ENCODE measurements at places on chromosomes 3 and 15.

- DNase-seq, result no peak
Measured at GRCh38 chr3:102174832-102175374, 259.9 kb upstream of the ZPLD1 start.

- no peak for DNase-seq
Measured at GRCh38 chr3:151037746-151038477, 47.6 kb upstream of the MED12L start.

GRCh38 chr15:58490888-58491473 is 59.2 kb downstream of the LIPC start:
- DNase-seq, result no peak

DNA sequence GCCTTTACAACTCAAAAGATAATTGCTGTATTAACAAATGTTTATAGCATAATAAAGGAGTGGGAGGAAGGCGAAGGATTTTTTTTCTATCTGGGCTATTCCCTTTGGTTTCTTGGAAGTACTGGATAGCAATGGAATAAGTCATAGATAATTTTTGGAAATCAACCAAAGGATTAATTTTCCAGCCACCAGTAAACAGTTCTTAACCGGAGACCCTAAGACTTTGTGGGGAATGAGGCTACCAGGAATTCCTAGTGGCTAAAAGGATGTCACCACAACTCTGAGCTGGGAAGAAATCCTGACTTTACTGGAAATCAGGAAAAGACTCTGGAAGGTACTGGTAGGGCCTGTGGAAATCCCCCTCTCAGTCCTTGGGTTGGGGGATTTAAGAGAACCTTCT is 138.4 kb upstream of the RARB start:
- no peak for DNase-seq

DNA sequence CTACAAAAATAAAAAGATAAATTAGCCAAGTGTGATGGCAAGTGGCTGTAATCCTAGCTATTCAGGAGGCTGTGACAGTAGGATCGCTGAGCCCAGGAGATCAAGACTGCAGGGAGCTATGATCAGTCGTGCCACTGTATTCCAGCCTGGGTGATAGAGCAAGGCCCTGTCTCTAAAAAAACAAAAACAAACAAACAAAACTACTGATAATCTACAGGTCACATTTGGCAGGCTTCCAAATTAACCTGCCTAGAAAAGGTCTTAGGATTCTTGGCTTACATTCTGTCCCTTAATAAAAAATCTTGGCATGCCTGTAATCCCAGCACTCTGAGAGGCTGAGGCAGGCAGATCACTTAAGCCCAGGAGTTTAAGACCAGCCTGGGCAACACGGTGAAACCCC is 33.4 kb upstream of the SETD2 start:
- DNase-seq, result no peak

- no peak for DNase-seq
Measured at GRCh38 chr15:36152936-36153335, 426.5 kb upstream of the CDIN1 start.

GRCh38 chr3:51735950-51736349 is 29.1 kb downstream of the GRM2 start:
- DNase-seq, result no peak

DNA sequence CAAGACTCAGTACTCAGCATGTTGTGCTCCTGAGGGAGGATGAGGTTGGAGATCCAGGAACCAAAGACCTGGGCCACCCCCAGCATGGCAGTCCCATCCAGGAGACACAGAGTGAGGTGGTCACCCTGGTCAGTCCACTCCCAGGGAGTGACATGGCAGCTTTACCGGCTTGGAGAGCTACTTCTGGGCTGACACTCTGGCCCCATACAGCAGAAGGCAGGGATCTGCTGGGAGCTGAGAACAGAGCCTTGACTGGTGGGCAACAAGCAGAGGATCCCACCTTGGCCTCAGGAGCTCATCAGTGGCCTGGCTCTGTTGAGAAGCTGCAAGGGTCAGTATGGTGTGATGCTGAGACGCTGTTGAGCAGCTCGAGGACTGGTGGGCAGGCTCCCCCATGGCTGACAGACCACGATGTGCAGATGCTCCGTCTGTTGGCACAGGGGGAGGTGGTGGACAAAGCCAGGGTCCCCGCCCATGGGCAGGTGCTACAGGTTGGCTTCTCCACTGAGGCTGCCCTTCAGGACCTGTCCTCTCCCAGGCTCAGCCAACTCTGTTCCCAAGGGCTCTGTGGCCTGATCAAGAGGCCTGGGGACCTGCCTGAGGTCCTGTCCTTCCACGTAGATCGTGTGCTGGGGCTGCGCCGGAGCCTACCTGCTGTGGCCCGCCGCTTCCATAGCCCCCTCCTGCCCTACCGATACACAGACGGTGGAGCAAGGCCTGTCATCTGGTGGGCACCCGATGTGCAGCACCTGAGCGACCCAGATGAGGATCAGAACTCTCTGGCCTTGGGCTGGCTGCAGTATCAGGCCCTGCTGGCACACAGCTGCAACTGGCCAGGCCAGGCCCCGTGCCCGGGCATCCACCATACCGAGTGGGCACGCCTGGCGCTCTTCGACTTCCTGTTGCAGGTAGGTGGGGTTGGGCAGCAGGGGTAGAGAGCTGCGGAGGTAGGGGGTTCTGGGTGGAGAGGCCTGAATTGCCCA is 53.8 kb downstream of the GASK1A start:
- no peak for DNase-seq

DNA sequence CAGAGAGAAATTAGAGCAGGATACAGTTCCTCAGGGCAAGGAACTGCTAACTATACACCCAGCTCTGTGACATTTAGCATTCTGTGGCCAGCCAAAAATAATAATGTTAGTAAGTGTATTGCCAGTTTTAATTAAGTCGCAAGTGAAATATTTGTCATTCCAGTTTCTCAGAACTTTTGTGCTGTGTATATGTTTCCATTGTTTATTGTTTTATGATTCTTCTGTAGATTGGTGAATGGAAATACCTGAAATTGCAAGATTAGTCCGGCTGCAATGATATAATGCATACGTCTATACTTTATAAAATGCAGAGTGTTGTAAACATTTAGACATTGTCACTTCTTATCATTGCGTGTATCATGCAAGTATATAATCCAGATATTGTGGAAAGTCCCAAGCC is 351.3 kb upstream of the GRM7 start:
- DNase-seq, result no peak

DNA sequence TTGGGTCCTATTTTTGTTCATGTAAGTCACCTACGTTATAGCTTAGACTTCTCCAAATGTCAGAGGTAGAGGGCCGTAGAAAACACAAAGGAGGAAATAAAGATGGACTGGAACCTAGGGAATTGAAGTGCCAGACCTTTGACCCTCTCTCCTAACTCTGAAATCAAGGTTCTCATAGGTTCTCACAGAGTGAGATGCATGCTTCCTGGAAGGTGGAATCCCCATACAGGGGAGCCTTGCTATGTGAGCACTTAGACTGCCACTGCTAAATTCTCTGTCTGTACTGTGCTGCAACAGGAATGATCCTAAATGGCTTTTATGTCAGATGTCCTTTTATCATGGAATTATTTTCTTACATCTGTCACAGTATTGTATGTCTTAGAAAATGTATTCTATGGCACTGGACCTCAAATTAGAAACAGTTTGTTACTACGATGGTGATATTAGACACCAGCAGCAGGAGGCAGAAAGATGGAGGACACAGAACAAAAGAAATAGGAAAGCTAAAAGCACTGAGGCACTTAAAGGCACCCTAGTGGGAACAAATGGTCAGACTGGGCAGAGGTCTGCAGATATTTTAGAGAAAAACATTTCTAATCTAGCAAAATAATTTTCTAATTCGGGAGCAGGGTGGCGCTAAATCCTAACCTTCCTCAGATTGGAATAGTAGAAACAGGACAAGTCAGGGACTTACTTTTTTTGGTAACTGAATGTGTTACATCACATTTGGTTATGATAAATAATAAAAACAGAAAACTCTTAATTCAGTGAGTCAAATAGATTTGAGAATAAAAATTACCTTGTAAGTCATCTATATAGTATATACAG is 60.2 kb upstream of the CDAN1 start:
- no peak for DNase-seq

DNA sequence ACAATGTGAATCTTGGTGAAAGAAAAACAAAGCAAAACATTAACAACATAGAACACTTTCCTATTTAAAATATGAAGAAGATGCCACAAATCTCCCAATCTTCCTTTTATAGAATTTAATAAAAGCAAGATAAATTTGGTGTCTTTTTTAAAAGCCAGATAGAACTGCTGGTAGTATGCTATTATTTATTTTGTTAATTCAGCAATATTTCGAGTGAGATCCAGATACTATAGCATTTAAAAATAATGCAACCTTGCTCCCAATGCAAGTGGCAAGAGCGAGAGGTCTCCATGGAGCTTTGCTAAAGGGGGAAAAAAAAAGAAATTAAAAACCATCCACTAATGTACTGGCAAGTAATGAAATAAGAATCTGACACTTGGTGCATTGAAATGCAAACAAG is 121.8 kb downstream of the IL20RB start:
- no peak for DNase-seq

DNA sequence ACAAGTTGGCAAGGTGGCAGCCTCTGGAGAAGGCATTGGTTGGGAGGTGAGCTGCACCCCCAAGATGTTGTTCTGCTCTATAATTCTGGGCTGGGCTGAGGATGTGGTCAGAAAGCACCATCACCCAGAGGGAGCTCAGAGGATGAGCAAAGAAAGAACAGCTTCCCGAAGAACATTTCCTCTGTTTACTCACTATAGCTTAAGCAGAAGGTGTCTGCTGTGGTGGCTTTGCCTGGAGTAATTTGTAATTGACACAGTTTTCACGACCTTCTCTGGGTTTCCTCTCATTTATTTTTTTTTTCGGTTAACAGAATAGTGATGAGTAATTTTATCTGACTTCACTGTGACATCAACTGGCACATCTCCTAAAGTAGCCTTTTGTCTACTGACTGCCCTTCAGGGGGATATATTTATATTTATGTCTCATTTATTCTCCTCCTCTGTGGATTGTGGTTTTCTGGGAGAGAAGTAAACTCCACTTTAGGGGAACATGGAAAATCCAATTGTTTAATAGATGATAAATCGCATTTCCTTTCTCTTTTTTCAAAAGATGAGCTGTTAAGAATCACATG is 49.5 kb upstream of the ABHD17C start:
- no peak for DNase-seq
